ENCODE measurements at places on chromosomes 7 and 10. TPM values are rescaled to one million over a fixed set of nuclear protein-coding genes. Genes with fewer than 3 reads are reported as not detected.

RPEL1 gene
- not detected for polyA plus RNA-seq

CALY gene
- polyA plus RNA-seq, result 2.2 TPM

SPRN gene
- 0.14 TPM for polyA plus RNA-seq

PDK4 gene
- not detected for polyA plus RNA-seq

IL6 gene
- not detected for polyA plus RNA-seq

PRPS1L1 gene
- polyA plus RNA-seq, result not detected

NEURL1 gene
- 0.82 TPM for polyA plus RNA-seq

GNAT3 gene
- polyA plus RNA-seq, result not detected

ELFN1 gene
- not detected for polyA plus RNA-seq

TLL2 gene
- polyA plus RNA-seq, result not detected

ELMO1 gene
- polyA plus RNA-seq, result 45.1 TPM

ITPRIP gene
- 10.3 TPM for polyA plus RNA-seq

ADAM8 gene
- 63.9 TPM for polyA plus RNA-seq

TMEM213 gene
- not detected for polyA plus RNA-seq

CCDC172 gene
- not detected for polyA plus RNA-seq

RTKN2 gene
- polyA plus RNA-seq, result 3.2 TPM

AGR2 gene
- polyA plus RNA-seq, result not detected

TECPR1 gene
- 31.7 TPM for polyA plus RNA-seq

ABCB4 gene
- polyA plus RNA-seq, result 0.11 TPM

INSYN2A gene
- not detected for polyA plus RNA-seq

BICC1 gene
- polyA plus RNA-seq, result not detected

MOGAT3 gene
- not detected for polyA plus RNA-seq

AKR1B15 gene
- not detected for polyA plus RNA-seq

PTPRZ1 gene
- not detected for polyA plus RNA-seq

PNLIPRP1 gene
- polyA plus RNA-seq, result not detected

TLX1 gene
- not detected for polyA plus RNA-seq

C10orf53 gene
- polyA plus RNA-seq, result not detected

FASTK gene
- 51.2 TPM for polyA plus RNA-seq

LLCFC1 gene
- polyA plus RNA-seq, result not detected

SH2D4B gene
- not detected for polyA plus RNA-seq

CCNY gene
- polyA plus RNA-seq, result 5.6 TPM

EVX1 gene
- polyA plus RNA-seq, result not detected

GIMAP2 gene
- 90.0 TPM for polyA plus RNA-seq

CPED1 gene
- not detected for polyA plus RNA-seq

SNCG gene
- not detected for polyA plus RNA-seq

C10orf105 gene
- 0.07 TPM for polyA plus RNA-seq

OR6V1 gene
- polyA plus RNA-seq, result not detected

LRGUK gene
- not detected for polyA plus RNA-seq

Measured in CD4-positive, alpha-beta memory T cell (primary cell).